MM.1S (cell line): ENCODE measurements at places on chromosomes 16 and 17.

DNA sequence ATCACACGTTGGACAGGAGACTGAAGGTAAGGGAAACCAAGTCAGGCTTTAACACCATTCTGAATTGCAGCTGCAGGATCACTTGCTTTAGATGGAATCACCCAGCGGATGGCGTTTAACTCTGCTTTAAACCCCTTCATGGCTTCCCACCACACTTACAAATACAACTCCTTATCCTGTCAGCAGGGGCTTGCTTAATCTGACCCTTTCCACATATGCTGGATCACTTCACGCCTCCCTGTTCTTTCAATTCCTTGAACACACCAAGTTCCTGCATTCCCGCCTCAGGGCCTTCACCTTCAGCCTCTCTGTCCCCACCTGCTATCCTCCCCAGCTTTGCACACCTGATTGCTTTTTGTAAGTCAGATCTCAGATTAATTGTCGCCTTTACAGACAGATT lies 442.2 kb downstream of the MAF start:
- DNase-seq, result no peak
- H3K27ac ChIP-seq, result no peak overlapping the region
- no peaks in the 10 kb centered on the region for H3K27me3 ChIP-seq
- no peak overlapping the region for H3K4me3 ChIP-seq

DNA sequence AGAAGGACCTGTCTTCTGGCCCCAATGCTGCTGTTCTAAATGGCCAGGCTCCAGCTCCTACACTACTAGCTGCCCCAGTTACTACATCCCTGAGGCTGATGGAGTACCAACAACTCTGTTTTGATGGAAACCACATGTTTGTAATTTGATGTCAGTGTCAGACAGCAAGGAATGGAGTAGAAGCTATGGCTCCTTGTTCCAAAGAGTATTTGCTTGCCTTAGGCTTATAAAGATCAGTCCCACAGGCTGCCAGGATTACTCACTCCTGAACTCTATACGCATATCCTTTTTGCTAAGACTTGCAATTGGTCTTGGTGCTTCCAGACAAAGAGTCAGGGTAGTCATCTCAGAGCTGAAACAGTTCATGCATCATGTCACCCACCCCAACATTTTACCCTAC lies 139.6 kb downstream of the HS3ST3A1 start:
- no peaks in the 10 kb centered on the region for H3K4me1 ChIP-seq
- no peaks in the 10 kb centered on the region for H3K36me3 ChIP-seq
- H3K4me3 ChIP-seq, result no peak overlapping the region

- no peaks in the 10 kb centered on the region for H3K36me3 ChIP-seq
- H3K4me3 ChIP-seq, result no peak overlapping the region
- no peak overlapping the region for H3K27ac ChIP-seq
- no peak for DNase-seq
Observed at GRCh38 chr17:2191785-2192184, 111.8 kb downstream of the SMG6 start.

DNA sequence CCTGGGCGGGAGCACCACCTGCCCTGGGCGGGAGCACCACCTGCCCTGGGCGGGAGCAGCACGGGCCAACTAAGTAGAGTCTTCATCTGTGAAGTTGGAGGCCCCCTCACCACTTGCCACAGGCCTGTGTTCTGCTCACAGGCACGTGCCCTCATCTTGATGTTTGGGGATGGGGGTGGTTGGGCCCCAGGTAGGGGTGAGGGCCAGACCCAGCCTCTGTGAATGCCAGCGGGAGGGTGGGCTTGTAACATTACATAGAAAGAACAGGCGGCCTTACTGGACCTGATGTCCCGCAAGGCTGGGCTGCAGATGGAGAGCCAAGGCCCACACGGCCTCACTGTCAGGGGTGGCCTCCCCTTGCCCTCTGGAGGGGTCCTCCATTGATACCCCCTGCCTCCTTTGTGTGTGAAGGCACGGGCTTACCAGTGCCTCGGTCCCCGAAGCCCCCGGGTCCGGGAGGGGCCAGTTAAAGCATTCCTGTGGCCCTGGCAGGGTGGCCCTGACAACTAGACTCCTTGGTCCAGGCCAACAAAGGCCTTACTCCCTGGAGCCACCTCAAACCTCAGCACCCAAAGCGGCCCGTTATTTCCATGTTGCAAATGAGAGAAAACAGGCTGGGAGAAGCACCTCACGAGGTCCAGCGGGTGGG lies 1.1 kb upstream of the SLC16A3 start:
- no peaks in the 10 kb centered on the region for H3K27me3 ChIP-seq
- DNase-seq, result no peak
- peaks cover 12% of the 10 kb centered on the region for H3K4me1 ChIP-seq
- no peaks in the 10 kb centered on the region for H3K36me3 ChIP-seq

DNA sequence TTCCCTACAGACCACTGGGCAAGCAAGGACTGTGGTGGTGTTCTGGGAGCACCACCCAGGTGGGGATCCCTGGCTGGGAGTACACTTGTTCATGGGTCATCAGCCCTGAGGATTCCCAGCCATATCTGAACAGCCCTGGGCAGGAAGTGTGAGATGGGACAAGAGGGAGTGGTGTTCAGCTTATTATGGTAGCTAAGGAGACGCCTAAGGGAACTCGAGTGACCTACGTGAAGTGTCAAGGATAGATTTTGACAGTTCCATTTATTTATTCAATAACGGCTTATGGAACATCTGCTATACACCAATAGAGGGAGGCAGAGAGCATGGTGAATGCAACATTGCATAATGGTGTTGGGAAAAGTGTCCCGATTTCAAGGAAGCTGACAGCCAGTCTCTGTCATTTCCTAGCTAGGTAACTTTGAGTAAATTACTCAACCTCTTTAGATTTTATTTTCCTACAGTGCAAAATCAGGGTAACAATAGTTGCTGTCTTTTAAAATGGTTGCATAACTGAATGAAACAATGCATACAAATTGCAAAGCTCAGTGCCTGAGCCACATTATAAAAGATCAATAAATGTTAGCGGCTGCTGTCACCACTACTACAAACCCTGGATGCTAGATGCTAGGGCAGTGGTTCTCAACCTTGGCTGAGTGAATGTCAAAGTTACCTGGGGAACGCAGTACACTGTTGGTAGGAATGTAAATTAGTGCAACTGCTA lies 534.1 kb downstream of the GRIN2A start:
- H3K4me3 ChIP-seq, result no peak overlapping the region
- H3K27me3 ChIP-seq, result no peaks in the 10 kb centered on the region
- H3K4me1 ChIP-seq, result no peaks in the 10 kb centered on the region
- H3K27ac ChIP-seq, result no peak overlapping the region
- peak; percentile 31 for DNase-seq
